ENCODE measurements at places on chromosomes 3 and 15.

DNA sequence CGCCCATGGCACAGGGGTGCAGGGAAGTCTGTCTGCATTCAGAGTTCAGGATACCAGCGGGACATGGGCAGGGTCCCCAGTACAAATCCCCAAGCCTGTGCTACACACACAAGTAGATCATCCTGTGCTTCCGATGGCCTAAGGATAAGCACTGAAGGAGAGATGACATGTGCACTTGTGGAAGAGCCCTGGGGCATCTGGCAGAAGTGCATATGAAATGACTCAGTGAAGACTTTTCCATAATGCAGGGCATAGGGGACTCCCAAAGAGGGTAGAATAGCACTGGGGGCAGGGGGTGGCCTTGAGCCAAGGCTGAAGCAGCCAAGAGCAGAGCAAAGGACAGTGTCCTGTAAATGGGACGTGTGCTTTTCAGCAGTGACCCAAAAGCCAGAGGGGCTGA is 22.9 kb downstream of the ADAMTS17 start:
- no peak for DNase-seq

DNA sequence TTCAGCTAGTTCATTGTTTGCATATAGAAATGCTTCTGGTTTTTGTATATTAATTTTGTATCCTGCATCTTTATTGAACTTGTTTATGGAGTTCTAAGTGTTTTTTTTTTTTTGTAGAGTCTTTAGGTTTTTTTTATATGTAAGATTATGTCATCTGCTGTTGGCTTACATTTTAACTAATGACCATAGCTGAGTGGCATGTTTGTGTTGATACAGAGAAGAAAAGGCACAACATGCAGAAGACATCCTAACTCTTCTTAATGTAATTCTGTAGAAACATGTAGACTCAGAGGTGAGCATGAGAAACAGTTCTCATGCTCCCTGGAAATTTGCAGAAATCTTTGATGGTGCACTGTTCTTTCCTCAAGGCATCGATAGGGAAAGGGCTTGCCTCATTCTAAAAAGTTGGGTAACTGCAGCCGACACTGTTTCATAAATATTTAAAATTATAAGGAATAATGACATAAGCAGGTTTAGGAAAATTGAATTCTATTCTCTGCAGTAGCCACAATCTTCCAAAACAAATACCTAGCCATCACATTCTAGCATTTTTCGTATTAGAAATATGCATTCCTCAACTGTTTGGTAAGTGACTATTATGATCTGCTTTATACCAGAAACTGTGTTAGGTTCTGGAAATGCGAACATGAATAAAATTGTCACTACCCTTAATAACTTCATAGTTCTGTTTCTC is 499.6 kb upstream of the KCNMB2 start:
- no peak for DNase-seq

DNA sequence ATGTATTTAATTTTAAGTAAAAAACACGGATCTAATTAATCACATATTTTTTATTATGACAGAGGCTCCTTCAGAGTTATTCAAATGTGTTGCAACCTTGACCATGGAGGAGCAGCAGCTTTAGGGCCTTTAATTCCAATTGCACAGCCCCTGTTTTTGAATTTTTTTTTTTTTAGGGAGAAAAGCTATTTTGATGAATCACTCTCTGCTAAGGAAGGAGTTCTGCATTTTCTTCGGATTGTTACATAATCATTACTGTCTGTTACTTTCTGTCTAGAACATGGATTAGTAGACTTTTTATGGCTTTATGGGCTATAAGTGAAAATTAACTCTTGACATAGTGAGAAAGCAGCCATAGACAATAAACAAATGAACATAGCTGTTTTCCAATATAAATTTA is 90.8 kb downstream of the MCTP2 start:
- DNase-seq: no peak

- peak; percentile 37 for DNase-seq
These were observed 110.6 kb upstream of the DCBLD2 start for GRCh38 chr3:99012051-99012450.

- no peak for DNase-seq
These were observed 247.2 kb downstream of the SLC9A9 start for GRCh38 chr3:143600756-143601718.

- peak; percentile 75 for DNase-seq
These were observed 60.3 kb downstream of the HEG1 start for GRCh38 chr3:124995460-124995994.

DNA sequence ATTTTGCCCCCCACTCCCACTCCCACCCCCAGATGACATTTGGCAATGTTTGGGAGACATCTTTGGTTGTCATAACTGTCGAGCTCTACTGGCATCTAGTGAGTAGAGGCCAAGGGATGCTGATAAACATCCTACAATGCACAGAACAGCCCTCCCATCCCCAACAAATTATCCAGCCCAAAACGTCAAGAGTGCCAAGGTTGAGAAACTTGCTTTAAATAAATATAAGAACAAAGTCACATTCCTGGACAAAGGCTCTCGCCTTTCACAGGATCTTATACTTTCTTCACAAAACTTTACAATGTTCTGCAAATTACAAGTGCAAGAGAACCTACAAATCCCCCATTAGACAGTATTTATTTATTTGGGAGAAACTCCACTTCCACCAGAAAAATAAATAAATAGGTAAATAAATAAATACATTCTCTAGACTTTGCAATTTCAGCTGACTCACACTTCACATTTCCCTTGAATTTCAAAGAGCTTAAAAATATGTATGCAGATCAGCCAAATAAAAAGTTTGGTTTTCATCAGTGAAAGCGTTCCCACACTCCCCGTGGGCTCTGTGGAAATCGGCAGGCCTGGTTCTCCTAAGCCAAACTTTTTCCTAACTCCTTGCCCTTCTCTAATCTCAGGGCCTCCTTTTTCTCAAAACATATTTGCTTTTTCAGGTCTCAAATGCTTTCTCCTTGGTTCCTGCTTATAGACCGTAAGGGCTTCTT is 12.7 kb upstream of the CPA3 start:
- DNase-seq: no peak

GRCh38 chr15:74611341-74611740 is 4.3 kb upstream of the CLK3 start:
- no peak for DNase-seq

DNA sequence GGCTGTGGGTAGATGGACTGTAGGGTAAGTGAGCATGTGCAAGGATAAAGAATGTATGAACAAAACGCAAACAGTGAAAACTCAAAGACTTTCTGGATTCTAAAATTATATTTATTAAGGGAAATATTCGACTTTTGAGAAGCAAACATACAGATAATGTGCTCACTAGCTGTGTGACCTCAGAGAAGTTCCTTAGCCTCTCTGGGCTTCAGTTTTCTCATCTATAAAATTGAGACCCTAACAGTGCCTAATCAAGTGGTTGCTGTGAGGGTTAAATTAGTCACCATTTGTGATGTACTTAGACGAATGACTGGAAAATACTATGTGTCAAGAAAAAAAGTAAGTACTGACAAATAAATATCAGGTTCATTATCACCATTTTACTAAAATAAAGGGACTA is 261.7 kb downstream of the MAGI1 start:
- DNase-seq: no peak

DNA sequence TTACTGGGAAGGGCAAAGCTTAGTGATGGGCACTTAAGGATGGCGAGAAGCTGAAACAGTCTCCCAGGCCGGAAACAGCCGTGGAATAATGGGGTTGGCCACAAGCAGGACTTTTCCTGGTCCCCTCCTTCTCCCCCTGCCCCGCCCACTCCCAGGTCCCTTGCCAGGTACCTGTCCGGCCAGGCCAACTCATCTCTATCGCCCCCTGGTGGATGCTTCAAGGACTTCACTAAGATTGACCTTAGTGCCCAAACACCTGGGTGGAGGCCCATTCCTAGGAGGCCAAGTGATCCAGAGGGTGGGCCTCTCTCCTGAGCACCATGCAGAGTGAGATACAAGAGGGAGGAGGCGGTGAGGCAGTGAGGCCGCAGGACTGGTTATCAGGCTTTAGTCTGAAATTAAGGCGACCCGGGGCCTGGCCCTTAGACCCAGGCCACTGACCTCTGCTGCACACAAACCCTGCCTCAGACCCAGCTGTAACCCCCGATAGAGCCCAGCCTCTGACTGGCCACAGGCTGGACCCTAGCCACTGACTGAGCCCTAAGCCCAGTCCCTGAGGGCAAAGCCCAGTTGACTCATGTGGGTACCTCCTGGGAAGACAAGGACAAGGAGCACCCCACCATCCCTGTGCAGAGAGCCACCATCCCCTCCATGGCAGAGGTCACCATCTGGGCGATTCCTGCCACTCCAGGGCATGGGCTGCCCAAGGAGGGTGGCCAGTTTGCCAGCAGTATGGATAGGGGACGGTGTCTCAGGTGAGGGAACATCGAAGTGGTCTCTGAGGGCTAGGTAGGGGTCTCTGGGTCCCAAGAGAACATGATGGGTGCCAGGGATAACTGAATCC is 37.6 kb downstream of the VIPR1 start:
- peak; percentile 81 for DNase-seq

DNA sequence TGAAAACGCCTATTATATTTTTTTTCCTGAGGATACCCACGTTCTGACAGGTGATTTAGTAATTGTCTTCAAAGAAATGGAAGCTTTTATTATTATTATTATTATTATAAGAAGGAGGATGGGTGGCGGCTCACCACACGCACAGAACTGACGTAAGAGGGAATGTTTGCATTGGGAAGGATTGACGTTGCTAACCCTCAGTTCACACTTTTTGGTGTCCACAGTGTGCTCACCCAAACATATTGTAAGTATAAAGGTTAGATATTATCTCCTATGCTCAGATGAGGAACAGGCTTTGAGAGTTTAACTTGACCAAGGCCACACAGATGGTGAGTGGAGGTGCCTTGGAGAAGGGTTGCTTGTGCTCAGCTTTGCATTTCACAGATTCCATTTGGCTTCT is 533.5 kb upstream of the TBL1XR1 start:
- DNase-seq: no peak

DNA sequence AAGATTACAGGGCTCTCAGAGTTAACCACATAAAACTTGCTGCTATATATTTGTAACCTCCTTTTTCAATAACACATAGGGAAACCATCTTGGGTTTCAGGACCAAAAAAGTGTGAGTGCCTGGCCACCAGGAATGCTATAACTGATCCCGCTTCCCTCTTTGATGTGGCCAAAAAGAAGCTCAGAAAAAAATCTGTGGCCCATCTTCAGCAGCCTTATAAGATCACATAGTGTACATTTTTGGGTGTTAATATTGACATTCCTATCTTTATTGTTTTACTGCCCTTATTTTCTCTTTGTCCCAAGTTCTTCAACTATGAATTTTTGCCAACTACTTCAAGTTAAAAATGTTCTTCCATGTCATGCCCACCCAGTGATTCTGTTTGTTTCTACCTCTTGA is 102.8 kb downstream of the LIPC start:
- no peak for DNase-seq

DNA sequence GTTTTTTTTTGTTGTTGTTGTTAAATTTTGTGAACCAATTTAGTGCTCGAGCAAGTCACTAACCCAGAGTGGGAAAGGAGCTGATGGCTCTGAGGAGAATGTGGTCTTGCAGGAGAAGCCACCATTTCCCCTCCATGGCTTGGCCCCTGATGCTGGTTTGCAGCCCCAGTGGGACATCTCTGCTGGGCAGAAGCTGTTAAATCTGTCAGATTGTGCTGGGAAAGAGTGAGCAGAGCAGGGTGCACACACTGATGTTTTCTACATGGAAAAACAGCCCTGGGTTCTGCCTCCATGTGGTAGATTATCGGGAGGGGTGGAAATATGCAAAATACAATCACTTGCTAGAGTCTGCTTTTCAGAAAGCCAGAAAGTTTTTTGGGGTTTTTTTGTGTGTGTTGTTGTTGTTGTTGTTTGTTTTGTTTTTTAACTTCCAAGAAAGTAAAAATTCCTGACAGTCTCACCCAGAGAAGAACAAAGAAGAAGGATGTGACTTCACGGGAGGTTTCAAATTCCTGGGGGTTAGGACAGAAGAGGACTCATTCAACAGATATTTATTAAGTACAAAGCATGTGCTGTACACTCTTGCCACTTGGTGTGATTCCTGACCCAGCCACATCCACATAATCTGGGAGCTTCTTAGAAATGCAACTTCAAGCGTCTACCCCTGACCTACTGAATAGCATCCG is 133.7 kb downstream of the FOXB1 start:
- DNase-seq: no peak

- no peak for DNase-seq
These were observed 302.8 kb downstream of the ROBO2 start for GRCh38 chr3:77342688-77343087.

- no peak for DNase-seq
These were observed 7.8 kb upstream of the AEN start for GRCh38 chr15:88613074-88613944.

DNA sequence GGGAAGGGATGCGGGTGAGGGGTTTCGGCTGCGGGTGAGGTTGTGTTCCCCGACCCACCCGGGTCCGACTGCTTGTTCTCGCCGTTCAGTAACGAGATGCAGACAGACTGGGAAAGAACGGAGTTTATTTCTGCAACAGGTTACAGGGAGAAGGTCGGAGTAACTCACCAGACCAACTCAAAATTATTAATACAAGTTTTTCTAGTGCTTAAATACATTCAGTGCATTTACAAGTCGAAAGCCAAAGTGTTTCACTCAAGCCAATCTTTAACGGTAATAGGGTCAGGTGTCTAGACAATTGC is 492 bp upstream of the HIGD1A start:
- no peak for DNase-seq

DNA sequence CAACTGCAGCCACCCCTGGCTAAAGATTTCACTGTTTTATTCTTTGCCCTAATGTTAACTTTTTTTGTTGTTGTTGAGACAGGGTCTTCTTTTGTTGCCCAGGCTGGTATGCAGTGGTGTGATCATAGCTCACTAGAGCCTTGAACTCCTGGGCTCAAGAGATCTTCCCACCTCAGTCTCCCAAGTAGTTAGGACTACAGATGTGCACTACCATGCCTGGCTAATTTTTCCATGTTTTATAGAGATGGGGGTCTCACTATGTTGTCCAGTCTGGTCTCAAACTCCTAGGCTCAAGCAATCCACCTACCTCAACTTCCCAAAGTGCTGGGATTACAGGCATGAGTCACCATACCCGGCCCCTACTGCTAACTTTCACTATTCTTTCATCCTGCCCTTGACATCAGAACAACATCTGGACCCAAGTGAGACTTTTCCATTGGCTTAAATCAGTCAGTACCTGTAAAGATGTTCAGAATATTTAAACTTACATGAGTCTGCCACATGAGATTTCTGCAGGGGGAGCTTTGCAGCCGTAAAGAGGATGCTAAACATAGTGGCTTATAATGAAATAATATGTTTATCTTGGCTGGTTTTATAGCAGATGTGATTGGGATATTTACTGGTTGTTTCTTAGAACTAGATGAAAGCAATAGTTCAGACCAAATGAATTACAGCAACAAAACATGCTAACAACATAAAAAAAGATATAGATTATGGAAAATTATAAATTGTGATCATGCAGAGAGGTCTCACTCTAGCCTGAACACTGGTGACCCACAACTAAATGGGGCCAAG is 73.6 kb downstream of the HMG20A start:
- no peak for DNase-seq

- DNase-seq: no peak
These were observed 40.8 kb upstream of the KLF13 start for GRCh38 chr15:31285772-31286261.
